ENCODE measurements at places on chromosomes 4 and X. TPM values are rescaled to one million over a fixed set of nuclear protein-coding genes. Genes with fewer than 3 reads are reported as not detected.

Gene GLOD5
- not detected for total RNA-seq

Gene RBM46
- not detected for total RNA-seq

Gene RBMXL3
- total RNA-seq = not detected

Gene PIR
- total RNA-seq = 10.1 TPM

Gene TXK
- not detected for total RNA-seq

Gene BMP3
- total RNA-seq = not detected

Gene SPIN4
- total RNA-seq = 6.9 TPM

Gene C4orf36
- 2.8 TPM for total RNA-seq

Gene EGFL6
- total RNA-seq = not detected

DNA sequence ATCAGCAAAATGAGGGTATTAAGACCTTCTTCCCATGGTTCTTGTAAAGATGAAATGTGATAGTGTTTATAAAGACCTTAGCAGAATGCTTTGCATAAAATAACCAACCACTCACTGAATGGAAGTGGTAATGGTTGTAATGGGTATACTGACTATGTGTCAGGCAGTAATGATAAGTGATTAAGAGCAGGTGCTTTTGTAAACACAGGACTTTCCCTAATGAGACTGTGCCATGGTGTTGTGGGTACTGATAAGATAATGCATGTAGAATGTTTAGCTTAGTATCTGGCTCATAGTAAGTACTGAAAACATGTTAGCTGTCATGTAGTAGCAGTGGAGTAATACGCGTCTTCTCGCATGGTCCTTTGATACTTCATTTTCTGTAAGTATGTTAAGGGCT is 6.9 kb downstream of the LSM6 start:
- no peak for DNase-seq

DNA sequence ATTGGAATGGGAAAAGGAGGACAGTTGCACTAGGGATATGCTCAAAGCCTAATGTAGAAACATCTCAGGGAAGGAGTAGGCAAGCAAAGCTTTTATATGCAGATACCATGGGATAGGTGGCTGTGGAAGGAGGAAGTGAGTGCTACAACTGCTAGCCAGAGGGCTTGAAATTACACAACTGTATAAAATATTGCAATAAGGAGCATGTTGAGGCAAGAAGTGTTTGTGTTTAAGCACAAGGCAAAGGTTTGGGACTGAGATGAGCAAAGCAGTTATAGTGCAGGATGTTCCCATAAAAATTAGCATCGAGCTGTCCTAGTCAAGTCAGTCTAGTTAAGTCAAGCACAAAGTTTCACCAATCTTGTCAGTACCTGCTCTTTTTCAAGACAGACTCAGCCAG is 35.6 kb upstream of the DCAF8L1 start:
- peak; percentile 83 for DNase-seq

DNA sequence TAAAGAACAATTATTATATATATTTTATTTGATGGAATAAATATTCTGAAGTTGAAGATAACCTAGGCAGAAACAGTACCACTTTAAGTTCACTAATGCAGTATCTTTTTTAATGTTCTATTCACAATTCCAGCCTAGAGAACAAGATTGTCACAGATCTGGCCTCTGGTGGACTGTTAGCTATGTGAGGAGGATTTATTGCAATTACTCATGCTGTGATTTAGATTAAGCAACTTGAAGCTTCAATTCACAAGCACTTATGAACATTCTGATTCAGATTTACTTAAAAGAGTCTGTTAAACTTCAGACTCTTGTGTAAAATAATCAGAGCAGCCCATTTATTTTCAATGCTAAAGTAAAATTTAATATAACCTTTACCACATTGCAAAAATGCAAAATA is 1489.8 kb downstream of the STIM2 start:
- DNase-seq = peak; percentile 23

- DNase-seq = no peak
Observed at GRCh38 chr4:95638920-95639501, 90.2 kb upstream of the UNC5C start.

DNA sequence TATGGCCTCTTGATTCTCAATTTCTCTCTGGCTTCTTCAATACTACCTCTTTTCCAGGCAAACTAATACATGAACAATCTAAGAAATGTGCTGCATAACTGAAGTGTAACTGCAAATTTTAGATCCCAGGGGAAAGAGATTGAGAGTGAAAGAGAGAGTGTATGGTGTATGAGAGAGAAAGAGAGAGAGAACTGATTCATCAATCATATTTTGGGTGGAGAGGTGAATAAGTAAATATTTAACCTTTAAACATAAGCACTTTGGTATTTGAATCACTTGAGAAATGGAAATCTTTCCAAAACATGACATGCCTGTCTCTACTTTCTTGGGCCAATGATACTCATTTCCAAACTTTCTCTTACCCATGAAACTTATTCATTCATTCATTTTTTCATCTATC is 147.2 kb upstream of the DIPK2B start:
- DNase-seq = no peak

DNA sequence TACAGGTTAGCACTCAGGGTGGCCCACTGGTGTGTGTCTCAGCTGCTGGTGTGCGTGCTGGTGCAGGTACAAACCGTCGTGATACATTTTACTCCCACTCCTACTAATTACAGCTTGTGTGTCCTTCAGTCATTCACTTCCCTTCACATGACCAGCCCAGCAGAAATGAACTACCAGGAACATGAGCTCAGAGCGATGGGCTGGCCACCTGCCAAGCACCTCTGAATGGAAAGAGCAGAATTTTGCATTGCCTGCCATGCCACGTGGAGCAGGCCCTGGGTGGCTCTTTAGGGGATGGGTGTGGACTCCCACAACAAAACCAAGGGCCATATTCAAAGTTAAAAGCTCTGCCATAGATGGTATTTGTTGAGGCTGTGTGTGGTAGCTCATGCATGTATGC is 58.9 kb upstream of the PGM2 start:
- peak; percentile 88 for DNase-seq

DNA sequence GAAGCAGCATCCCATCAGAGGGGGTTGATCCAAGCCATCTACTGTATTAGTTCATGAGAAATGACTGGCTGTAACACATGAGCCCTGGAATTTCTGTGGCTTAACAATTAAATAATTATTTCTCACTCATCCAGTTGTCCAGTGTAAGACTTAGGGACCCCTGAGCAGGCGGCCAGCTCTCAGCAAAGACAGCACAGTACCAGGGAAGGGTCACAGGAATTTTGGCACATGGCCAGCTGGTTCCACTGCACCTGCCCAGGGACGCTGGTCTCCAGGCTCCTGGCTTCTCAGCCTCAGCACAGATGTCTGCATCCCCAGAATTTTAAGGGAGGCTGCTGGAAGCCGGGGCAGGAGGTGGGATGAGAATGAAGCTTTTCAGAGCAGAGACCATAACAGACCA is 93.7 kb upstream of the DHRSX start:
- DNase-seq = no peak

- no peak for DNase-seq
Observed at GRCh38 chr4:126738926-126739325, 893.8 kb upstream of the INTU start.

GRCh38 chr4:20271950-20272349 is 20.2 kb downstream of the SLIT2 start:
- no peak for DNase-seq

DNA sequence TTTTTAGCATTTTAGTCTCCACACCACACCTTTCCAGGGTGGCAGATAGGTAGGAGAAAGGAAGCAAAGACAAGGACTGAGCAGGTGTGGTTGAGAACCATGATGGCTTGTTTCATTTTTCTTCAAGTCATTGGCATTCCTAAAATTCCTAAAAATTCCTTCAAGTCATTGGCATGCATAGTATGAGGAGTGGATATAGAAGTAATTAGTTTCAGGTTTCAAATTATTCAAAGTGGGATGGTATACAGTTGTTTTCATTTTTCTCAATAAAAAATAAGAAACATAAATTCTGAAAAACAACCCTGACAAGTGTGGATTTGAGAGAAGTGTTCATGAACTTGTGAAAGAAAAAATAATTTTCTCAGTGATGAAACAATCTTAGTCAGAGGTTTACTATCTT is 22.3 kb upstream of the HERC3 start:
- no peak for DNase-seq
